ENCODE measurements at places on chromosomes 12 and 14.

- no peak for DNase-seq
Measured at GRCh38 chr14:105458010-105458409, 16.6 kb upstream of the CRIP2 start.

- DNase-seq: no peak
Measured at GRCh38 chr12:74185360-74185759, 352.3 kb upstream of the ATXN7L3B start.

DNA sequence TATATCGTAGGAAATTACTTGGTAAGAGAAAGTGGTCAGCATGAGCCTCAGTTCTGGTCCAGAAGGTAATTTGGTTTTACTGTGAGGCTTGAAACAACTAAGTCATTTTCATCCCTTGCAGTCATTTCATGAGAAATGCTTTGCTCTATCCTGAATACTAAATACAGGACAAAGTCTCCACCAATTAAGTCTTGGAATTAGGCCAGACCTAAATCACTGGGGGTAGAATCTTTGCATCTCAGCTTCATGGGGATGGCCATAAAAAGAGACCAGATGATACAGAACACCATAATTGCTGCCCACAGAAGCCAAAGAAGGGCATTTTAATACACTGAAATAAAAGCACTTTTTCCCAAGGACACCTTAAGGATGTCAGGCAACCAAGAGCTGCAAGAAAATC, 277.9 kb upstream of the DCN start:
- no peak for DNase-seq

DNA sequence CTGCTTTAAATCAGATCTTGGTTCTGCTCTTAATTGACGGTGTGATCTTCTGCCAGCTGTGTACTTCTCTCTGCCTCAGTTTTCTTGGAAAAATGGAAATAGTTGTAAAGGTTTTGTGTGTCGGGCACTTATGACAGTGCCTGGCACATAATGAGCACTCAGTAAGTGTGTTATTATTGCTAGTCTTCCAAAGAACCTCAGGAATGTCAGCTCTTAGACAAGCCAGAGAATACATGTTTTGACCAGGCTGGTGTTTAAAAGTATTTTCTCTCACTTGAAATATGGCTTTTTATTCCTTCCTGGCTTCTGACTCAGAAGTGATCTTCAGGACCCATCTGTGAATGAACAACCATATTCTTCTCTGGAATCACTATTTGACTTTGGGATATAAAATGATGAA, 304.1 kb downstream of the SNAPC1 start:
- no peak for DNase-seq

DNA sequence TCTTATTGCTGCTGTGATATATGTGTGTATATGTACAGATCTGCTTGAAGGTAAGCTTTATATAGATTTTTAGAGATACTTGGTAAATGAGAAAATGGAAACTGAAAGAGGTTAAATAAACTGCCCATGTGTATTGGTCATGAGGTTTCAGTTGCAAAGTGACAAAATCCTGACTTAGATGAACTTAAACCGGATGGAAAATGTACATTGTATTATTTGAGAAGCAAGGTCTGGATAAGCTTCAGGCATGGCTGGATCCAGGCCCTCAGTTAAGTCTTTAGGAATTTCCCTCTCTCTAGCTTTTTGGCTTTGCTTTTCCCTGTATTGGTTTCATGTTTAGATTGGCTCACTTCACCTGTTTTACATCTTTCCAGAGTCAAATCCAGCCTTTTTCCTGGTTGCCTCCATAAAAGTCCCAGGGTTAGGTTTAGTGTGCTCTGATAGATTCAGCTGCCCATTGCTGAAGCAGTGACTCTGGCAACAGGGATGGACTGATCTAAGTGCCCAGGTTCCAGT, 21.0 kb upstream of the MAP1LC3B2 start:
- no peak for DNase-seq

- no peak for DNase-seq
Measured at GRCh38 chr14:50978888-50979287, 34.6 kb upstream of the PYGL start.

DNA sequence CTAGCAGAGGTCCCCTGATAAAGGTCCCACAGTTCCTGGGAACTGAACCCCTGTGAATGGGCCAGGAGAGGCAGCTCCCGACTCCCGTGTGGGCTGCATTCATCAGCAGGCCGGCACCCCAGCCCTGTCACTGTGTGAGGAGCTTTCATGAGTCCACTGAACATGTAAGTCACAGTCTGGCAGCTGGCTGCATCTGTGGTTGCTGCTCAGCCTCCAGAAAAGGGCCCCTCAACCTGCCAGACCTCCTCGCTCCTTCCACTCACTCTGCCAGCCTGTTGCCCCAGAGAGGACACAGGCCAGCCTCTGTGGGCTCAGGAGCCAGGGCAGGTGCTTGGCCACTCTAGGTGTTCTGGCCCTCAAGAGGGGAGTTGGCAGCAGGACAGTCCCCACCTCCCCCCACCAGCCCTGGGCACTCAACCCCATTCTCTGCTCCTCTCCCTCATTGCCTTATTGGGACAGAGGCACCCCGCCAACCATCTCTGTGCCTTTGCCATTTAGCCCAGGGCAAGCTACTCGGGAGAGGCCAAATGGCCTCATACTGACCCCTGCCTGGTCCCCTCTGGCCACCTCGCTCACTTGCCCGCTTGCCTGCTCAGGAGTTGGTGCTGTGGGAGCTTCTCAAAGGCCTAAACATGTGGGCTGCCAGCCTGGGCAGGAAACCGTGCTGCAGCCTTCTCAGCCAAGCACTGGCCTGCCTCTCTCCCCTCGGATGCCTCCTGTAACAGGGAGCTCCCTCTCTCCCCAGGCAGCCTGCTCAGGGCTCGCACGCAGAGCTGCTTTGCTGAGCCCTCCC, 1.9 kb downstream of the RTL1 start:
- no peak for DNase-seq

DNA sequence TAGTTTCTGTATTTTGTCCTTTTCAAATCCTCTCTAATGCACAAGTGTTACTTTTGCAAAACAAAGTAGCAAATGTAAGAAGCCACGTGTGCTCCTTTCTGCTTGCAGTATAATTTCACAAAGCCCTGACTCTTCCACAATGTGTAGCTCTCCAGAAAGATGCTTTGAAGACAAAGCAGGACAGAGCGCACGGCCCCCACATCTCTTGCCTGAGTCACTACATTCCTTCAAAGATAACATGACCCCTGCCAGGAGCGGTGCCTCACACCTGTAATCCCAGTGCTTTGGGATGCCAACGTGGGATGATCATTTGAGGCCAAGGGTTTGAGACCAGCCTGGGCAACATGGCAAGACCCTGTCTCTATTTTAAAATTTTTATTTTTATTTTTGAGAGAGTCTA, 40.5 kb downstream of the JAG2 start:
- DNase-seq: no peak
